Tracheal epithelial cell (primary cell): ENCODE measurements at places on chromosomes 1 and 21. TPM values are rescaled to one million over a fixed set of nuclear protein-coding genes. Genes with fewer than 3 reads are reported as not detected.

Gene C8B
- total RNA-seq, result not detected in 2 replicates

Gene OR2M3
- not detected in 2 replicates for total RNA-seq

Gene GBP1
- 4.7 and 79.5 TPM in 2 replicates for total RNA-seq

Gene NTRK1
- total RNA-seq, result not detected in 2 replicates

Gene ADCY10
- total RNA-seq, result not detected in 2 replicates

Gene SLC6A9
- total RNA-seq, result 11.9 and 14.7 TPM in 2 replicates

Gene AMY2A
- not detected in 2 replicates for total RNA-seq

Gene PANK4
- 29.6 and 41.1 TPM in 2 replicates for total RNA-seq

Gene FAM72A
- 0.43 and 1.4 TPM in 2 replicates for total RNA-seq

Gene MX1
- 1.7 and 16.1 TPM in 2 replicates for total RNA-seq

Gene BNIPL
- total RNA-seq, result 2.4 and 5.5 TPM in 2 replicates

Gene CDA
- total RNA-seq, result 2.6 and 8.2 TPM in 2 replicates

Gene TNNT2
- total RNA-seq, result 0.48 and 1.3 TPM in 2 replicates
